Neural cell (in vitro differentiated cells): ENCODE measurements at places on chromosomes 6 and 20. TPM values are rescaled to one million over a fixed set of nuclear protein-coding genes. Genes with fewer than 3 reads are reported as not detected.

Gene MRPS10
- polyA plus RNA-seq = 36.4 and 37.4 TPM in 2 replicates

Gene AVP
- not detected in 2 replicates for polyA plus RNA-seq

Gene ANKRD6
- polyA plus RNA-seq = 43.5 and 57.1 TPM in 2 replicates

Gene CDH22
- polyA plus RNA-seq = 2.1 and 2.5 TPM in 2 replicates

Gene EMILIN3
- polyA plus RNA-seq = 0.30 and 0.86 TPM in 2 replicates

Gene RWDD2A
- 6.3 and 6.6 TPM in 2 replicates for polyA plus RNA-seq

Gene SLC22A1
- 0.71 and 1.4 TPM in 2 replicates for polyA plus RNA-seq

Gene C4B
- polyA plus RNA-seq = 4.4 and 4.6 TPM in 2 replicates

Gene HCRTR2
- polyA plus RNA-seq = 7.5 and 8.1 TPM in 2 replicates
